Fibroblast of skin of abdomen (primary cell): ENCODE measurements at places on chromosomes 13 and 19.

GRCh38 chr19:31220540-31220939 is 128.7 kb downstream of the TSHZ3 start:
- DNase-seq, result no peak

- no peak for DNase-seq
Observed at GRCh38 chr19:28196101-28196500, 1016.9 kb downstream of the UQCRFS1 start.

- DNase-seq, result no peak
Observed at GRCh38 chr13:94210816-94211215, 268.7 kb downstream of the DCT start.

DNA sequence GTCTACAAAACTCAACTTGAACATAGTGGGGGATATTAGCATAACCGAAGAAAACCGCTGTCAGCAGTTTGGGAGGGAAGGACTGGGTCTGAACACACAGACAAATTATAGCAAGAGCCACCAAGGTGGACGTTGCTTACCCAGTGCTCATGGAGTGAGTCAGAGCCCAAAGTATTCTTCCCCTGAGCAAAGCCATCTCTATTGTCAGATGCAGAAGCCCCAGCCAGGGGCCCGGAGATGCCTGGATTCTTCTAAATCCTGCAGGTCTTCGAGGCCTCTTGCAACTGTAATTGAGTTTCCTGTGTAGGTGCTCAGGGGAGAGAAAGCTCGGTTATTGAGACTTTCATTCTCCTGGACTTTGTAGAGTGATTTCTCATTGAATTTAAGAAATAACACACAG is 384.5 kb downstream of the IRS2 start:
- no peak for DNase-seq

DNA sequence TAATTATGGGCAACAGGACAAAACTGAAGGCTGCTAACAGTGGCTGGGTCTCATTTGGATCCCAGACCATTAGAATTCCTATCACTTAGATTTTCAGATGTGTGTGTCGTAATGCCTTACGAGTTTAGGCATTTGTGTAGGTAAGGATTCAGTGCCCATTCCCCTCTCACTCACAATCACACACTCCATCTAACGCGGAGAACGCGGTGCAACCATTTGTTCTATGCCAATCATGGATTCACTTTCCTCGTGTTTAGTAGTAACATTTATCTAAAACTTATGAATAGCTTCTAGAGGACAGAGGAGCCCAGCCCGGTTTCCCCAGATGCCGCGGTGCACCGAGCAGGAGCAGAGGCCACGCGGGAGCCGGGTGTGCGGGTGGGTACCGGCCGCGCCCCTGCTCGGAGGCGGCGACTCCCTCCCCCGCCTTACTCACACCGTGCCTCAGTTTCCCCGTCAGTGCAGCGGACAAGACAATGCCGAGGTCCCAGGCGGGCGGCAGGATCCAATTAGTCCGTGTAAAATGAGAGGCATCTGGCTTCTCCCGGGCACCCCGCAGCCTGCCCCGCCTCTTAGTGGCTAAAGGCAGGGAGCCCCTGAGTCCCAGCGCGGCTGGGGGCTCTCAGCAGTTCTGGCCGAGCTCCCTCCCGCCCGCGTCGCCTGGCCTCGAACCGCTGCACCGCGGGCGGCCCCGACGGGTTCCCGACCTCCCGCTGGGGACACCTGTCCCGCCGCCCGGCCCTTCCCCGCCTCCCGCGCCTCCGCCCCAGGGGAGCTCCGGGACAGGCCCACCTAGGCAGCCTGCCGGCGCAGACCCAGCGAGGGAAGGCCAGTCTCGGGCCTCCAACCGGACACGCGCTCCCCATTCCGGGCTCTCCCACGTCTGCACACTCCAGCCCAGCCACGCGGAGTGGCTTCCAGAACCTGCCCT is 5.9 kb upstream of the C1QTNF9B start:
- DNase-seq, result no peak

- no peak for DNase-seq
Observed at GRCh38 chr13:23488442-23488841, 54.9 kb upstream of the SACS start.

DNA sequence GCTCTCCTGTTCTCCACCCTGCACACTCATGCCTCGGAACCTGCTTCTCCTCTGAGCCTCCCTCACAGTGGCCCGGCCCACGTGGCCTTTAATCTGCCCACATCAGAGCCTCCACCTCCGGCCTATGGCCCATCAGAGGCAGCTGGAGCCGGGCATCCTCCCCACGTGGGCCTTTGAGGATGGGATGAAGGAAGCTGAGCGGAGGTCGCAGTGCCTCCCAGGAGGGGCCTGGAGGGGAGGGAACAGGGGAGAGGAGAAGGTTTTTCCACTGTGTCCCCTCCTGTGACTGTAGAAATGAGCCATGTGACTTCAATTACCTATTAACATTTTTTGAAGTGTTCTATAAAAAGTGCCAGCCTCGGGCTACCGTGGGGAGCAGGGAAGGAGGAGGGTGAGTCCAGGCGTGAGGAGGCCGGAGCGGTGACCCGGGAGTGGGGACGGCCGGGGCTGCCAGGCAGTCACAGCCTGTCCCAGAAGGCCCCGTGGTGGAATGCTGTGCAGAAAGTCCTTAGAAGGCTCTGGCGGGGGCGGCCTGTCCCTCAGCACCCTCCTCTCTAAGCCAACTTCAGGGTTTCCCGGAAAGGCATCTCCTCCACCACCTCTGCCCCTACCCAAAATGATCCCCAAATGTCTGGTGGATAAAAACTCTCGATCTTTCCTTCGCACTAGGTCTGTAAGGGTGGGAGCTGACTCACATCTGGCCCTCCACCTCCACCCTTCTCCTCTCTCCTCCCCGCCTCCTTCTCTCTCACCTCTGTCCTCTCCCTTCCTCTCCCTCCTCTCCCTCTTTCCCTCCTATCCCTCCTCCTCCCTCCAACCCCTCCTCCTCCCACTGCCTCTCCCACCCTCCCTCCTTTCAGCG is 24.8 kb upstream of the SLC1A5 start:
- DNase-seq, result no peak

DNA sequence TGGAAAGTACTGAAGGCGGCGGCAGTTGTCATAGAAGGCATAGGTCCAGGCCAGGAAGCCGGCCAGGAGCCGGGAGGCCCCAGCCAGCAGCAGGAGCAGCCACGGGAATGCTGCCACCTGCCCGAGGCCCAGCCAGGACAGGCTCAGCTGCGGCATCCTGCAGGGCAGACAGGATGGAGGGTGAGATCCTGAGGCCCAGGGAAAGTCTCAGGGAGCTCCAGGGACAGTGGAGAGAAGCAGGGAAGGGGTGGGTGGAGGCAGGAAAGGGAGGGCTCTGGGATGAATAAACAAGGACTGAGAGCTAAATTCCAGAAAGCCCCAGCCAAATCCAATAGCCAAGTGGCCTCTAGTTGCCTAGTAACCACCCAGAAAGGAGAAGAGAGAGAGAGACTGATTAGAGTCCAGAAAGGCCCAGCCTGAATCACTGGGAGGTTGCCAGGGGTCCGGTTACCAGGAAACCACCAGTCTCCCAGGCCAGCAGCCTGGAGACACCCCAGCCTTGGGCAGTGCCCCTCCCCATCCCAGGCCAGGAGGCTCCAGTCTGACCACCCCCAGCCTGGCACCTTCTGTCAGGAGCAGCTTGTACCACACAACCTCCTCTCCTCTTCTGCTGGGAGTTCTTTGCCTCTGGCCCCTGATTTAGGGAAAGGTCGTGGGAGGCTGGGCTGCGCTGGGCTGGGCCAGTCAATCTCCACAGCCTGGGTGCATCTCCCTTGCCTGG is 7.5 kb upstream of the OR10H5 start:
- no peak for DNase-seq

DNA sequence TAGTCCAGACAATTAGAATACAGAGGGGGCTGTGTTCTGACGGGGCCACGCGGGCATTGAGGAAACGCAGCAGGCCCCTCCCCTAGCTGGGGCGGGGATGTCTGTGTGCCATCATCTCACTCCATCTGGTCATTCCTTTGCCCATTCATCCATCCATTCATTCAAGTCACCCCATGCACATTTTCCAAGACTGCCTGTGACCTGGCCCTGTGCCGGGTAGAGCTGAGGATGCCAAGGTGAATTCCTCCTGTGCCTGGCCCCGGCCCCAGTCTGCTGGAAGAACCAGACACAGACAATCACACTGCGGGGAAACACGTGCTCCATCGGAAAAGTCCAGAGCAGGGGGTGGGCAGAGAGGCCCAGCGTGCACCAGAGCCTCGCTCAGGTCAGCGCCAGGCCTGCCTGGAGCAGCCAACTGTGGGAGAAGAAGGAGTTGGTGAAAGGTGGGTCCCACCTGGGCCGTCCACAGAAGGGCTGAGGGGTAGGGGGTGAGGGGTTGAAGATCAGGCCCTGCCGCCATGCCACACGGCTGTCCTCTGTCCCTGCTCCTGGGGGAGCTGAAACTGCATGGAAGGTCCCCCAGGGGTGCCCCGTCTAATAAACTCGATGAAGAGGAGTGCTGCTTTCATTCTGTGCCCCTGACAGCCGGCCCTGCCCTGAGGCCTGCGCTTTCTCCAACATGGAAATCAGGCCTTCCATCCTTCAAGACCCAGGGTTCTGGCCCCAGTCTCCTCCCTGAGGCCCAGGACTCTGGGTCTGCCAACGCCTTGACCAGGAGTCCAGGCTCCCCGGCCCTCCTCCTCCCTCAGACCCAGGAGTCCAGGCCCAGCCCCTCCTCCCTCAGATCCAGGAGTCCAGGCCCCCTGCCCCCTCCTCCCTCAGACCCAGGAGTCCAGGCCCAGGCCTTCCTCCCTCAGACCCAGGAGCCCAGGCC is 1.6 kb upstream of the CACNG6 start:
- no peak for DNase-seq

GRCh38 chr19:12777217-12778016 is 2.1 kb upstream of the HOOK2 start:
- DNase-seq, result peak; percentile 78

DNA sequence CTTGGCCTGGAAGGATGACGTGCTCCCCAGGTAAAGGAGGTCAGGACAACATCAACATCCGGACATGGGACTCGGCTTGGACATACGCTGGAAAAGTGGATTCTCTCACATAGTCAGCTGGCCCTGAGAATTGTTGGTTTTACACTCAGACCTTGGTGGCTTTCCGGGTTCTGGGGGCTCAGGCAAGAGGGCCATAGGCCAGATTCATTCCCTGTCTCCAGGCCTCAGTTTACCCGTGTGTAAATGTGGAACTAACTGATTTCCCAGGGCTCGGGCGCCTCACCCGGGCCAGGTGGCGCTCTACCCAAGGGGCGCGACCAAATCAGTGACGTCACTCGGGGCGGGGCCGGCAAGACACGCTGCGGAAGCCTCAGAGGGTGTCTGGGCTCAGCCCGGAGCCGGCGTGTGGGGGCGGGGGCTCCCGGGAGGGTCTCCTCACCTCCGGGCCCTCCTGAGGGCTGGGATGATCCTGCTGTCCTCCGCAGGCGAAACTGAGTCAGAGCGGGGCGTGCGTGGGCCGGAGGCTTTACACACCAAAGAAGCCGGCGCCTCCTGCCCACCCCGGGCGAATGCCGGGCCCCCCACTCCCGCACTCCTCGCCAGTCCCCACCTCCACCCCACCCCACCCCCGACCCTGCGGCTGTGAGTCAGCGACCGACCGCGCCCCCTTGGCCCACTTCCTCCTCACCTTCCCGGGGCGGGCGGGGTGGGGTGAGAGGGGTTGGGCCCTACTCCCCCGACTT is 862 bp upstream of the VASP start:
- peak; percentile 92 for DNase-seq

DNA sequence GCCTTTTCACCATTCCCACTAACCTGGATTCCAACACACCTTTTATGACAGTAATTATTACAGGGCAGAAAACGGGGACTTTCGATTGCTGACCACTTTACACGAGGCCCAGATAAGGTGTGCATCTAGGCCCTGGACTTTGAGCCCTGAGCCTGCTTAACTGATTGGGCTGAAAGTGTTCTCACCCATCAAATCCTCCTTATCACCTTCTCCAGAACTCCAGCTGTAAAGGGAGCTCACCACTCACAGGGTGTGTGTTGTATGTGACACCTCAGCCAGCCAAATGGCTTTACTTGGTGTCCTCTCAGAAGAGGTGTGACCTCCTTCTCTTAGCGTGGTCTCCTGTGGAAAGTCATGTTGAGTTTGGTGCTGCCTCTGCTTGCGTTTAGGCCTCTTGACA is 36.5 kb downstream of the SIPA1L3 start:
- no peak for DNase-seq

DNA sequence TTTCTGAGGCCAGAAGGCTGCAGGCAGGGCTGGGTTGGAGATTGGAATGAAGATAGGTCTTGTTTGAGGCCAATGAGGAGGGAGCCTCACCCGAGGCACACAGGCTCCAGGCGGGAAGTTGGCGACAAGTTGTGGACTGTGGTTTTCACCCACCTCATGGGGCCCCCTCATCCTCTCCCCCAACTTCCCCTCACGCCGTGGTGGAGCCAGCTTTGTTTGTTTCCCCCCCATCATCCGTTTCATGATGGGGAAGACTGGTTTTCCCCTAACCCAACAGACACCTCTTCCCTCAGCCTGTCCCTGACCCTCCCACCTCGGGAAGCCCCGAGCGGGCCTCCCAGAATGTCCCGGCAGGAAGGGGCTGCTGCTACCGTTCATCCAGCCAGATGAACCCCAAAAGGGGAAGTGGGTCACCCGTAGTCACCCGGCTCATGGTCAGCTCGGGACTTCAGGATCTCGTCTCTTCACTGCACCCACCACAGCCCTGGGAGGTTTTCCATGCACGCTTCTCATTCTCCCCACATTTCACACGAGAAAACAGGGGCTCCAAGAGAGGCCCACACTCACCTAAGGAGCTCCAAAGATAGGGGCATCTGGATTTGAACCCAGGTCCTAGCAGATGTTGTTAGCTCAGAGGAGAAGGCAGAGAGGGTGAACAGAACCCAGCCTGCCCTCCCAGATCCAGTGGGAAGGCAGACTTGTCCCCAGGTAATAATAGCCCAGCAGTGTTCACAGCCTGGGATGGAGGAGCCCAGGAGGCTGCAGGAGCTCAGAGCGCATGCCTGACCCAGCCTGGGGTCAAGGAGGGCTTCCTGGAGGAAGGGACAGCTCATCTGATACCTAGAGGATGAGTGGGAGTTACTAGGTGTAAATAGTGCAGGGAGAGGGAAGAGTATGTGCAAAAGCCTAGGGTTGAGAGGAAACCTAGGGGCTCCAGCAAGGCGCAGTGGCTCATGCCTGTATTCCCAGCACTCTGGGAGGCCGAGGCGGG is 23.5 kb downstream of the CEACAM16 start:
- no peak for DNase-seq

DNA sequence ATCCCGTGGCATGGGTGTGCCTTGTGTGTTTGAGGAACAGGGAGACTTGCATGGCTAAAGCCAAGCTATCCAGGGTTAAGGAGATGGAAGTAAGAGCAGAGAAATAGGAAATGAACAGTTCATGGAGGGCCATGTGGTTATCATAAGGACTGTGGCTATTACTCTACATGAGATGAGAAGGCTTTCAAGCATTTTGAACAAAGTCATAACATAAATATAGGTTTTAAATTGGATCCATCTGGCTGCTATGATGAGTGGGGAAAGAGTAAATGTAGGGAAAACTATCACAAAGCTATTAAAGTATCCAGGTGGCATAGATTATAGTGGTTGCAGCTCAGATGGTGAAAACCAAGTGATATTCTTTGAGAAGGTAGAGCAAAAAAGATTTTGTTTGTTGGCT is 184.1 kb downstream of the PCDH17 start:
- peak; percentile 52 for DNase-seq
